GM13977 (cell line): ENCODE measurements at places on chromosomes 16 and 17.

GRCh38 chr16:9013508-9013864 is 49.8 kb upstream of the USP7 start:
- DNase-seq = no peak

DNA sequence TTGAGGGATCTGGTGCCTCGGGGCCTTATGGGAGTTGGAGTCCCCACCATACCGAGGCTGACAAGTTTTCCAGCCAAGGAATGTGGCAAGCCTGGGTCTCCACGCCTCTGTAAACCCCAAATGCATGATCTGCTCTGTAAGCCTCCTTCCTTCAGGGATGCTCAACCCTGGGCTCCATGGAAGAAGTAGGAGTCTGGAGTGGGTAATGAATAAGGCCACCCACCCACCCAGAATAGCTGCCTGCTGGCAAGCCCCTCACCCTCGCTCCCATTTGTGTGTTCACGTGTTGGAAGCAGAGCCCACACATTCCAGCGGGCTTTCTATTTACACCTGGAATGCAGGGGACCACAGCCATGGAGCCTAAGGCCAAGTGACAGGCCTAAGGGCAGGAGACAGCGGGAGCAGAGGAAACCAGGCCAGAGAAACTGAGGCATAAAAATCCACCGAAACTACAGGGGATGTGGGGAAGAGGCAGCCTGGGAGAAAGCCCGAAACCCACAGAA is 4.4 kb downstream of the DLG4 start:
- DNase-seq = no peak

GRCh38 chr16:55051571-55052347 is 121.1 kb downstream of the IRX5 start:
- DNase-seq = no peak

DNA sequence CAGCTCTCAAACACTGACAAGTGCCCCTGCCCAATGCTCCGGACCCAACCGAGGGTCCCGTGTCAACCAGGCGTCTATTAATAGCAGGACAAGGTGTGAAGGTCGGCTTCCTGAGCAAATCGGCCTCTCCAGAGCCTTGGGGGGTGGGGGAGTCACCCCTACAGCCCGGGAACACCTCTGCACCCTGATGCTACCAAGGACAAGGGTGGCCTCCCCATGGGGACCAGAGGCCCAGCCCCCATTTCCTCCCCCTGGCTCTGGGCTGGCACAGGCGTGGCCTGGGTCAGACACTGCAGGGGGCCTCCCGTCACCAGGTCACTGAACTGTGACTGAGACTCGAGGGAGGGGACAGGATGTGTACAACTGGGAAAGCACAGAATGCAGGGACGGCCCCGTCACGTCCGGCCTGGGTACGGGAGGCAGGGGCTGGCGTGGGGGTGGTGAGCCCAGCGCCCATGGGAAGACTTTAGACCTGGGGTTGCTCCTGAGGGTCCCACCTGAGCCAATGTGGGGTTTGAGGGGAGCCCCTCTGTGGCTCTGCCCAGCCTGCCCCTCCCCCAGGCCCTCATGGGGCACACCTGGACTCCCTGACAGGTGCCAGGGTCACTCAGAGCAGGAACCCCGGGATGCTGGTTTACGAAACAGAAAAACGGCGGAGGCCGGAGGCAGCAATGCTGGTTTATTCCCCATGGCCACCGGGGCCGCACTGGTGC is 579 bp upstream of the CYBA start:
- peak; percentile 94 for DNase-seq

- DNase-seq = peak; percentile 57
These were observed 4.1 kb downstream of the ZNF688 start for GRCh38 chr16:30567160-30567990.

GRCh38 chr17:386141-386876 is 33.7 kb upstream of the RPH3AL start:
- peak; percentile 93 for DNase-seq

GRCh38 chr17:73531158-73531557 is 113.1 kb downstream of the SDK2 start:
- no peak for DNase-seq

GRCh38 chr17:48722915-48723422 is at the start of gene PRAC2:
PRAC2 (plus strand) TSS chr17:48723185; CDS start chr17:48724411, 1,226 bp downstream.
- no peak for DNase-seq

- DNase-seq = no peak
These were observed 446.7 kb downstream of the HS3ST3B1 start for GRCh38 chr17:14747603-14747950.

- no peak for DNase-seq
These were observed 216.8 kb downstream of the ENGASE start for GRCh38 chr17:79291391-79291790.

- DNase-seq = peak; percentile 35
These were observed 713 bp downstream of the COX11 start for GRCh38 chr17:54967621-54968261.

- DNase-seq = no peak
These were observed 268.5 kb downstream of the RBFOX1 start for GRCh38 chr16:7601100-7601499.

DNA sequence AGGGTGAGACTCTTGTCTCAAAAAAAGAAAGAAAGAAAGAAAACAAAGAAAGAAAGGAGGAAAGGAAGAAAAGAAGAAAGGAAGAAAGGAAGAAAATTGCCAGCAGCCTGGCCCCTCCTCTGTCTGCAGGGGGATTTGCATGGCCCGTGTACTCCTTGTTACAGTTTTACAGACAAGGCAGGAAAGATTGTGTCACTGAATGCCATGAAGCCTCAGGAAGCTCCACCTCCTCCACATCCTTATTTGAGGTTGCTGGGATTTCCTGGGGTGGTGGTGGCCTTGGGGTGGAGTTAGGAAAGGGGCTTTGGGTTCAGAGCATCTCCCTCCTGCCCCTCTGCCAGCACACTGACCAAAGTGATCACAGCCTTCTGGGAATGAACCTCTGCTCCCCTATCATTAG is 23.6 kb downstream of the CFAP20 start:
- no peak for DNase-seq

GRCh38 chr17:51651513-51652298 is 391.4 kb downstream of the UTP18 start:
- DNase-seq = no peak

- DNase-seq = no peak
These were observed 90.8 kb downstream of the TBC1D16 start for GRCh38 chr17:79944821-79945391.

- DNase-seq = peak; percentile 69
These were observed 108.5 kb upstream of the RCVRN start for GRCh38 chr17:10013365-10014112.

DNA sequence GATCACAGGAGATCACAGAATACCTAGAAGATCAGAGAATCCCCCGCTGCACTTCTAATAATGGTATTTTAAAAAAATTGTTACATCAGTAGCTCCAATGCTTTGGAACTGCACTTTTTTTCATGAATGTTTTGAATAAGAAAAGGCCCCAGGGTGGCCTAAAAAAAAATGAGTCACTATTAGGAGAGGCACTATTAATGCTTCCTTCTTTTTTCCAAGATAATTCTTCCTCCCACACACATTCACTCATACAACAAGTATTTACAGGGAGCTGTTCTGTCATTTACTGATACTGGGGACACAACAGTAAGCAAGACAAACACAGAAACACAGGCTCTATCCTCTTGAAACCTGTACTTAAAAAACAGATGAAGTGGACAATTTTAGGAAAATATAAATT is 675 bp upstream of the PDZD9 start:
- DNase-seq = no peak

GRCh38 chr17:309361-309888 is 43.2 kb downstream of the RPH3AL start:
- DNase-seq = no peak

- DNase-seq = no peak
These were observed 181.4 kb upstream of the WSCD1 start for GRCh38 chr17:5888811-5889210.

DNA sequence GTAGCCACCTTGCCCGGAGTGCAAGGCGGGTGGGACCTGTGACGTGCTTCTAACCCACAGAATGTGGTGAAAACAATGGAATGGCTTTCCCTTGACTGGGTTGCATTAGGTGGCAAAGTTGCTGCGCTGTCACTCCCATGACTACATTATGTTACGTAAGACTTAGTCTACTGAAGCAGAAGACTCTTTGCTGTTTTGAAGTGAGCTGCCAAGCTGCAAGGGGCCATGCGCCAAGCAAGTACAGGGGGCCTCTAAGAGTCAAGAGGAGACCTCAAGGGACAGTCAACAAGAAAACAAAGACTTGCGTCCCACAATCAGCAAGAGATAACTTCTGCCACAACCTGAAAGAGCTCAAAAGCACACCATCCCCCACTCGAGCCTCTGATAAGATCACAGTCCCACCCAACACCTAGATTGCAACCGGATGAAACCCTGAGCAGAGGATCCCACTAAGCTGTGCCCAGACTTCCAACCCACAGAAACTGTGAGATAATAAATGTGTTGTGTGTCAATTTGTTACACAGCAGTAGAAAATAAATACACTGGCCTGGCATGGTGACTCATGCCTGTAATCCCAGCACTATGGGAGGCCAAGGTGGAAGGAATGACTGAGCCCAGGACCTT is 16.5 kb downstream of the ANKRD11 start:
- no peak for DNase-seq

DNA sequence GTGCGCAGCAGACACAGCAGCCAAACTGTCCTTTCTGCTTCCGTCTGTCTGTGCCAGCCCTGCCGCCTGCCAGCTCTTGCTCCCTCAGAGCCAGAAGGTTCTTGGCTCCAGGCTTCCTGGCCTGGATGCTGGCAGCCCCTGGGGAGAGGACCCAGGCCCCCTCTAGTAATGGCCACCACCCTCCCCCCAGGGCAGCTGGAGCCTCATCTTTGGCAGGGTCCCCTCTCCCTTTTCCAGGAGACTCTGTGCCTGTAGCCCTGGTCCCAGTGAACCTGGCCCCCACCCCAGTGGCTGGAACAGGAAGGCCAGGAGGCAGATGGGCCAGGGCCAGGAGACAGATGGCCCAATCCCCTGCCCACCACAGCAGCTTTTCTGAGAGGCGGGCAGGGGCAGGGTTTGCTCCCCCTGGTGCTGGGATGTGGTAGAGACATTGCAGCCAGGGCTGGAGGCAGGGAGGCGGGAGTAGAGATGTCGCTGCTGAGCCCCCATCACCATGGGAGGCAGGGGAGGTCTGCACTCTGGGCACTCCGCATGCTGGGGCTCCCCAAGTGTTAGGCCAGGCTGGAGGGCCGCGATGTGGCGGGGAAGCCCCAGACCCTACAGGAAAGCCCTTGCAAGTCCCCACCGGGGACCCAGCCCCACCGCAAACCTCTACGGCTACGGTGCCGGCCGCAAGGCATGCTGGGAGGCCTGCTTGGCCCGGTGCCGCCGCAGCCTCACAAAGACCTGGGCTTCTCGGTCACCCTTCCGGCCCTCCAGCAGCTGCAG is 16.7 kb downstream of the UNC13D start:
- peak; percentile 93 for DNase-seq

DNA sequence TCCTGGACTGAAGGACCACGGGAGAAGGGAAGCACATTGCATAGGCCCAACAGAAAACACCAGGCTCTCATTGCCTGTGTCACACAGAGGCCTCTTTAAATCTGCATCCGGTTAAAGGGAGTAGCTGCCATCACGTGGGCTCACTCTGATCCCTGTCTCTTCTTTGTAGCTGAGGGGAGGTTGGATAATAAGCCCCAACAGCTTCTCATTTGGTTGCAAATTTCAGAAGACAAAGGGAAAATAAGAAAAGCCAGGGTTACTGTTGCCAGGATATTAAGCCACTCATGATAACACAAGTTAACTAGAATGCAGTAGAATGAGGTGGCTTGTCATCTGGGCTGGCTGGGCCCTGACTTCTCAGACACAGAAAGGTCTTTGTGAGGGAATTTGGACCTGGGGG is 325.1 kb upstream of the ERCC4 start:
- DNase-seq = no peak

DNA sequence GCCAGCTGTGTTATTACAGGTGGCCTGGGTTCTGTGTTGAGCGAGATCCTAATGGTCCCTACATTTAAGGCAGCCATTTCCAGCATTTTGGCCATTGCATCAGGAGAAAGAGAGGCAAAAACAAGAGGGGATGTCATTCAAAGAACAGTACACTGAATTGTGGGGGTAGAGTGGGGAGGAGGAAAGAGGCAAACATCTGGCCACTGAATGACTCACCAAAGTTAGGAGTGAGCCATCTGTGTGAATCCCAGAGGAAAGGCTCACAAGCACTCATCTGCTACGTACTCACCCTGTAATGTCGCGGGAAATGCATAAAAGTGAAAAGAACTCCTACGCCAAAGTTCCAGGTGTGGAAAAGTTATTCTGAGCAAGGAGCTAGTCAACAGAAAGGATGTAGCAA is 16.7 kb downstream of the KRABD2 start:
- DNase-seq = no peak

GRCh38 chr17:29713626-29714025 is 90.9 kb upstream of the CORO6 start:
- peak; percentile 23 for DNase-seq

DNA sequence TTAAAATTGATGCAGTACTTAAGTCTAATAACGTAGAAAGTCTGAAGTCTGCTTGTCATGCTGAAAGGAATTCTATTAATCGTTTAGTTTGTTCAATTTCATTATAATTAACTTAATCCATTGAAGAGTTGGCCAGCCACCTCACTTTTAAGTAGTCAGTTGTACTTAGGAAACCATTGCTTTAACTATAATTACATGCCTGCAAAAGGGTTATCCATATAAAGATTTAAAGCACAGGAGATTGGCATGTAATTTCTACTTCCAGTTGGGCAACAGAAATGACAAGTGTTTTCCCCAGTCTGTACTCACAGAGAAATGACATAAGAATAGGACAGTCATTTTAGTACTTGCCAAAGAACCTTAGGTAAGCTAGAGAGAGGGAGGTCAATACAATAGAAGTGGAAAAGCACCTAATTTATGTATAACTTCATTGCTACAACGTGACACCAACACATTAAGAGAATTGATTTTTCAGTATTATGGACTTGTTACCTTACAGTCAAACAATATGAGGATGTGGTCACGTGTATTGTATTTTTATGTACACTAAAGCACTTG is 3.7 kb upstream of the USP32 start:
- peak; percentile 40 for DNase-seq

DNA sequence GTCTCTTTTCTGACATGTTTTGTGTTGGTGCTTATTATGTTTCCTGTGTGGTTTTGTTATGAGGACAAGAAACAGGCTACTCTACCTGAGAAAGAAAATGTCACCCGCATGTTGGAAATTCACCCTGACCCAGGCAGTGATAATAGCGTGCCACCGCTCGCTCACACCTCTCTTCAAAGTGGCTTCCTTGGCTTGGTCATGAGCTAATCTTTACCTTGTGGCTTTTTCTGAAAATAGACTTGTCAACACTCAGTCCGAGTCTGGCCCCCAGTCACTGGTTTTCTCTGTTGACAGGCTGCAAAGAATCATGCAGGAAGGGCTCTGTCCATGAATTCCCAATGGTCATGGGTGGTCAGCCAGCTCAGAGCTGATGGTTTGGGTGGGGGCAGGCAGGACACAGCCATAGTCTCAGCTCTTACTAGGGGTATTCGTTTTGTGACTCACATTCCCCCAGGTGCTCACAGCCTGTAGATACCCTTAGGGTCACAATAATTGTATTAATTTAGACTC is 121.3 kb upstream of the CACNG5 start:
- DNase-seq = peak; percentile 36
